ENCODE measurements at places on chromosomes 12 and 14.

GRCh38 chr14:65134651-65135579 is 32.6 kb upstream of the MAX start:
- H3K4me3 ChIP-seq = no peak overlapping the region
- H3K4me1 ChIP-seq = peaks cover 11% of the 10 kb centered on the region
- no peaks in the 10 kb centered on the region for H3K27me3 ChIP-seq
- DNase-seq = no peak
- H3K27ac ChIP-seq = no peak overlapping the region
- no peaks in the 10 kb centered on the region for H3K36me3 ChIP-seq

- peak overlapping the region; percentile 59 for H3K4me3 ChIP-seq
- peaks cover 13% of the 10 kb centered on the region for H3K27me3 ChIP-seq
- H3K27ac ChIP-seq = peak overlapping the region; percentile 71
- no peaks in the 10 kb centered on the region for H3K36me3 ChIP-seq
These were observed 833 bp upstream of the BHLHE41 start for GRCh38 chr12:26125400-26126339.

DNA sequence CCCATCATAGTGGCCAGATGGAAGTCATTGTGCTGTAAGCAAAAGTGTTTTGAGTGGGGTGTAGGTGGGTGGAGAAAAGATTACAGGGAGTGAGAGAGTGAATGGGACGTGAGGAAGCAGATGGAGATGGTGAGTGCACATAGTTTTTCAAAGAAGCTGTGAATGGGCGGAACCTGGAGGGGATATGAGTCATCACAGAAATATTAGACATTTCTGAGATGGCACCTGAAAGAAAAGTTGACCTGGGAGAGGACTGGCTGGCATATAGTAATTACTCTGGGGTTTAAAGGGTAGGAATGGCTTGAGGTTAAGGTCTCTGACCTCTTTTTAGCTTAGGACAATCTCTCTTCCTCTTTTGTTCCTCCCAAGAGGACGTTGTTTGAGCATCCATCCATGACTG is 50.5 kb downstream of the ANO4 start:
- H3K4me3 ChIP-seq = no peak overlapping the region
- H3K27ac ChIP-seq = no peak overlapping the region
- no peaks in the 10 kb centered on the region for H3K36me3 ChIP-seq
- no peaks in the 10 kb centered on the region for H3K4me1 ChIP-seq

DNA sequence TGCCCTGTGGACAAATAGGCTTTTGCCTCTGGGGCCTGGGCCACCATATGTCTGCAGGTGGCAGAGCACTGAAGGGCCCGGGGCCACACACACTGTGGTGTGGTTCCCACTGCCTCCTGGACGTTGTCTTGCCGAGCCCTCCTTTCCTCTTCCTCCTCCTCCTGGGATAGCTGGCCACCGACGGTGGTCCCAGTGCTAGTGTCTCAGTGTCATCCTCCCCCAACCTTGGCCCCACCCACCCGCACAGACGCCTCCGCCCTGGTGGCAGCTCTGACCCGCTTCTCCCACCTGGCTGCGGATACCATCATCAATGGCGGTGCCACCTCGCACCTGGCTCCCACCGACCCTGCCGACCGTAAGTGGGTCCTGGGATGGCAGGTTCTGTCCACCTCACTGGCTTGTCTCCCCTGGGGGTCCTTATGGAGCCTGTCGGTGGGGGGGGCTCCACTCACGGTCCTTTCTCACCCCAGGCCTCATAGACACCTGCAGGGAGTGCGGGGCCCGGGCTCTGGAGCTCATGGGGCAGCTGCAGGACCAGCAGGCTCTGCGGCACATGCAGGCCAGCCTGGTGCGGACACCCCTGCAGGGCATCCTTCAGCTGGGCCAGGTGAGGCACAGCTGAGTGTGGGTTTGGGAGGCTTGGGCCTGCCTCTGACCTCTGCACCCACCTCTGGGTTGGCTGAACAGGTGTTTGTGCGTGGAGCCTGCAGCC is 23.5 kb downstream of the HIP1R start:
- DNase-seq = no peak
- H3K36me3 ChIP-seq = no peaks in the 10 kb centered on the region
- no peak overlapping the region for H3K4me3 ChIP-seq
- no peaks in the 10 kb centered on the region for H3K27me3 ChIP-seq
- H3K27ac ChIP-seq = no peak overlapping the region

GRCh38 chr14:94317259-94317658 is 5.9 kb downstream of the SERPINA6 start:
- no peak overlapping the region for H3K27ac ChIP-seq
- no peaks in the 10 kb centered on the region for H3K36me3 ChIP-seq
- H3K4me3 ChIP-seq = no peak overlapping the region
- H3K4me1 ChIP-seq = peaks cover 6% of the 10 kb centered on the region
- no peak for DNase-seq

- H3K27ac ChIP-seq = no peak overlapping the region
- H3K4me1 ChIP-seq = peaks cover 12% of the 10 kb centered on the region
- H3K27me3 ChIP-seq = no peaks in the 10 kb centered on the region
- DNase-seq = no peak
- no peak overlapping the region for H3K4me3 ChIP-seq
- H3K36me3 ChIP-seq = no peaks in the 10 kb centered on the region
These were observed 36.0 kb downstream of the FBRSL1 start for GRCh38 chr12:132525833-132526455.

DNA sequence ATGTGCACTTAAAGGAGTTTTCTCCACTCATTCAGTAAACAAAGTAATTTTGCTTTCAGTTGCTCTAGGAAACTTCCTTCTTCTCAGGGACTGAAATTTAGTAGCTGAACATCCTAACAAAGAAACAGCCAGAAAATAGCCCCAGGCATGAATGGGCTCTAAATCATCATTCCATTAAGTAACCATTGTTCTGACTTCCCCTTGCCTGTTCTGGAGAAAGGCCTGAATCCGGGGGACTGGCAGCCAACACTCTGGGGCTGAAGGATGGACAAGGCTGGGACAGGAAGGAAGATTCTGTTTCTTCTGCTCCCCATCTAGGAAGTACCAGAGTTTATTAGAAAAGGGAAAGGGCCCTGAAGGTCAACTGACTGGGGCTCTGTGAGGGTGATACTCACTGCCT is 104.5 kb downstream of the ESRRB start:
- no peaks in the 10 kb centered on the region for H3K36me3 ChIP-seq
- H3K27ac ChIP-seq = no peak overlapping the region
- no peak overlapping the region for H3K4me3 ChIP-seq
- DNase-seq = no peak

DNA sequence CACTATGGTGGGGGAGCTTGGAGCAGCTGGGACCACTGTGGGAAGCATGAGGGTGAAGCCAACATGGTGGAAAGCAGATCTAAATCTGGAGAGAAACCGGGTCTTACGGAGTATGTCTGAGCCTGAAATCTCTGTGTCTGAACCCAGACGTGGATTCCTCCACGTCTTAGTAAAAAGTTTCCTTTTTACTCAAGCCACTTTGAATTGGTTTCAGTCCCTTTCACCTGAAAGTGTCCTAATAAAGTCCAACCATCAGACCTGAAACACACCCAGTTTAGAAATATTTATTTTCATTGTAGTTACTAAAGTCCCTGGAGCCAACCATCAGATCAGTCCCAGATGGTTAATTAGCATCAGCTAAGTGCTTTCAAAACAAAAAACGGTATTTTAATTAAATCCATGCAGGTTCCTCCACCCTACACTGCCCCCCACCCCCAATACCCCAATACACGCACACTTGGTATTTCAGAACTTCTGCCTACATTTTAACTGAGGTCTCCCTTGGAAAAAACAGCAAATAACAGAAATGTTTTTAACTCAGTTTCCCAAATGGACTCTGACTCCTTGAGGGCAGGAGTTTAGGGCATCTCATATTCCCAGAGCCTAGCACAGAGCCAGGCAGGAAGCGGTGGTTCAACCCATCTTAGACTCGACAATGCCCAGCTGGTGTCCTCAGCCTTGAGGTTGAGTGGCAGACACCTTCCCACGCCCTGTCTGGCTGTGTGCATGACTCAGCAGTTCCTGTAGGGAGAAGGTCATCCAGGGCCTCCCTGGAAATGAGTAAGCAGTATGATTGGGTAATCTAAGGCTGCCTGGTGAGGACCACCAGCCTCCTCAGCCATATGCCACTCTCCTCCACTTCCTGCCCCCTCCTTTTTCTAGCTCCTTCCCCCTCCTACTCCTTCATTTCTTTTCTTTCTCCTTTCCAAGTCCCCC is 175.8 kb downstream of the TTC8 start:
- peak; percentile 55 for DNase-seq
- H3K4me3 ChIP-seq = no peak overlapping the region
- no peak overlapping the region for H3K27ac ChIP-seq
- peaks cover 9% of the 10 kb centered on the region for H3K4me1 ChIP-seq
- no peaks in the 10 kb centered on the region for H3K27me3 ChIP-seq
- H3K36me3 ChIP-seq = no peaks in the 10 kb centered on the region

GRCh38 chr14:98138666-98139065 is 1133.3 kb downstream of the BCL11B start:
- no peaks in the 10 kb centered on the region for H3K36me3 ChIP-seq
- no peak overlapping the region for H3K27ac ChIP-seq
- DNase-seq = peak; percentile 18
- no peaks in the 10 kb centered on the region for H3K4me1 ChIP-seq
- H3K27me3 ChIP-seq = no peaks in the 10 kb centered on the region

- no peaks in the 10 kb centered on the region for H3K27me3 ChIP-seq
- DNase-seq = no peak
- H3K4me1 ChIP-seq = peaks cover 15% of the 10 kb centered on the region
- H3K27ac ChIP-seq = peak overlapping the region; percentile 75
These were observed 57.0 kb downstream of the NCOR2 start for GRCh38 chr12:124510301-124510970.

DNA sequence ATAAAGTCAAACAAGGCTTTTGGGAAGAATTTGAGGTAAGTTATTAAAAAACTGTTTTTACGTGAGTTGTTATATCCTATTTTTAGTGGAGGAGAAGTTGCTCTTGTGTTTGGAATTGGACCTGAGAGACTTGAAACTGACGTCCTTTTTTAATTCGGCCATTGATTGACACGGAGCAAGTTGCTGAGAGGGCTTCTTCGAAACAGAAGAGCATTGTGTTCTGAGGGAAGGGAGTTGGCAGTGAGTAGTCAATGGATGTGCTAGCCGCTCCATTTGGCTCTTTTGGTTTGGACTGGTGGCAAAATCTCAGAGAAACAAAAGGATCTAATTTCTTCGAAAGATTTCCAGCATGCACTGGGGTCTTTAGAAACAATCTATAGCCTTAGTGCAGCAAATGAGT is 37.3 kb downstream of the PTPN11 start:
- H3K27ac ChIP-seq = no peak overlapping the region
- H3K4me1 ChIP-seq = no peaks in the 10 kb centered on the region
- no peaks in the 10 kb centered on the region for H3K36me3 ChIP-seq
- no peak for DNase-seq
- no peak overlapping the region for H3K4me3 ChIP-seq
- H3K27me3 ChIP-seq = no peaks in the 10 kb centered on the region

DNA sequence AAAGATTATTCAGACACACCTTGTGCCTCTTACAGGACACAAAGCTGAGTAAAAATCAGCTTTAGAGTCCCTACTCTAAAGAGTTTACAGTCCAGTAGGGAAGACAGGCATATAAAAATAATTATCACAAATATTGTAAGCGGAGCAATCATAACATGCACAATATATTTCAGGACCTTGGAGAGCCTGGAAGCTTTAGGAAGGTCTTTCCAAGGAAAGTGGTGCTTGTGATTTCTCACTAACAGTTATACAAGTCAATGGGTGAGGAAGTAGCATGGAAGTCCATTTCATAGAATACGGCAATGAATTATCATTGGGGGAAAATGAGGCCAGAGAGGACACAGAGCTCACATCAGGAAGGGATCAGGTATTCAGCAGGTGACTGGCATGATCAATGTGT is 268.3 kb downstream of the C12orf50 start:
- no peak overlapping the region for H3K4me3 ChIP-seq
- no peak for DNase-seq
- no peaks in the 10 kb centered on the region for H3K4me1 ChIP-seq
- no peaks in the 10 kb centered on the region for H3K27me3 ChIP-seq
- H3K27ac ChIP-seq = no peak overlapping the region
- H3K36me3 ChIP-seq = no peaks in the 10 kb centered on the region

- no peaks in the 10 kb centered on the region for H3K4me1 ChIP-seq
- H3K27me3 ChIP-seq = no peaks in the 10 kb centered on the region
- no peaks in the 10 kb centered on the region for H3K36me3 ChIP-seq
- H3K4me3 ChIP-seq = no peak overlapping the region
These were observed 73.9 kb downstream of the SYT1 start for GRCh38 chr12:78938341-78939084.

- no peak overlapping the region for H3K4me3 ChIP-seq
- peak overlapping the region; percentile 75 for H3K27ac ChIP-seq
- H3K36me3 ChIP-seq = no peaks in the 10 kb centered on the region
- DNase-seq = no peak
- no peaks in the 10 kb centered on the region for H3K27me3 ChIP-seq
- peaks cover 82% of the 10 kb centered on the region for H3K4me1 ChIP-seq
These were observed 9.2 kb upstream of the INF2 start for GRCh38 chr14:104680056-104680805.

DNA sequence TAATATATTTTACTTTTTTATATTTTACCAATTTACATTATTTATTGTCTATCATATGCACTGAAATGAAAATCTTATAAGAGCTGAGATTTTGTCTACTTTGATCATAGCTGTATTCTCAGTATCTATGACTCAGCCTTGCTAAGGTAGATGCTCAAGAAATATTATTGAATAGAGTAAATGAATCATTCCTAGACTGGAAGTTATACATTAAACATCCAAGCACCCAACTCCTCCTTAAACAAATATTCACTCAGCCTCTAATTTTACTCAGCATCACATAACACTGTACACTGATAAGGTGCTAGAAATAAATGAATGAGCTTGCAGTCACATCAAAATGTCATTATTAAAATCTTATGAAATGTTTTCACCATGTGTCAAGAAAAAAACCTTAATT is 1424.9 kb downstream of the LRFN5 start:
- H3K36me3 ChIP-seq = no peaks in the 10 kb centered on the region
- no peak overlapping the region for H3K27ac ChIP-seq
- H3K4me1 ChIP-seq = no peaks in the 10 kb centered on the region
- DNase-seq = no peak
- no peaks in the 10 kb centered on the region for H3K27me3 ChIP-seq

DNA sequence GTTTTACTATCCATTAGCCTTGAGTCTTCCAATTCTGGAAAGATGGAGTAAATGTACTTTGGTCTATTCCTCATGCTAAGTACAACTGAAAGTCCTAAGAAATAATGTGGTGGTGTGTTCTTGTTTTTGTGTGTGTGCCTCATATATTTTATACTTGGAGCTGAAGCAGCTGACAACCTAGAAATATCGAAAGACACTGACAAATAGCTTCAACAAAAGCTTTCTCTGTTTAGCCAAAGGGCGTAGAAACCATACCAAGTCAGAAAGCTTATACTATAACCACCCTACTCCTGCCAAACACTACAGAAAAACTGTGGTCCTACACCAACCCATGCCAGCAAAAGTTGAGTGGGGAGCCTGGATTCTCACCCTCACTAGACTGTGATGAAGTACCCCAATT is 188.4 kb downstream of the GPHN start:
- H3K27ac ChIP-seq = no peak overlapping the region
- H3K4me3 ChIP-seq = no peak overlapping the region

DNA sequence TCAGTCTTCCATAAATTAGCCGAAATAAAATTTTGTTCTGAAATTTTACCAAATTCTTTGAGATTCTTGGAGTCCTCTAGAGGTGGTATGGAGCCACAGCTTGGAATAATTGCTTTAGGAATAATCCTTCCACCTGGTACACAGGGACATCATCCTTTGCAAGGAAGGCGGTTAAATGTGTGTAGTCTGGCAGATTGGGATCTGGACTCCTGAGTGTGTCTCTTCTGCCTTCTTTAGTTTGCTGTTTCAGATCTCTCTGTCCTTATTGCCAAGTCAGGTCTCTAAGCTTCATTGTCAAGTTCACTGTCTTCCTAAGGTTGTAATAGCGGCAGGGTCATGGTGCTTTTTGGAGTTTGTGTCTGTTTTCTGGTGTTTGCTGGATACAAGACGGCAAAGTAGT is 393.9 kb upstream of the RGS6 start:
- no peaks in the 10 kb centered on the region for H3K36me3 ChIP-seq
- DNase-seq = no peak
- no peak overlapping the region for H3K27ac ChIP-seq
- no peak overlapping the region for H3K4me3 ChIP-seq
